Stimulated activated CD4-positive, alpha-beta T cell treated with anti-CD3 and anti-CD28 coated beads, TNF-alpha, amount 100 ng/mL, for 1 hour (primary cell): ENCODE measurements at places on chromosomes 7 and 10.

DNA sequence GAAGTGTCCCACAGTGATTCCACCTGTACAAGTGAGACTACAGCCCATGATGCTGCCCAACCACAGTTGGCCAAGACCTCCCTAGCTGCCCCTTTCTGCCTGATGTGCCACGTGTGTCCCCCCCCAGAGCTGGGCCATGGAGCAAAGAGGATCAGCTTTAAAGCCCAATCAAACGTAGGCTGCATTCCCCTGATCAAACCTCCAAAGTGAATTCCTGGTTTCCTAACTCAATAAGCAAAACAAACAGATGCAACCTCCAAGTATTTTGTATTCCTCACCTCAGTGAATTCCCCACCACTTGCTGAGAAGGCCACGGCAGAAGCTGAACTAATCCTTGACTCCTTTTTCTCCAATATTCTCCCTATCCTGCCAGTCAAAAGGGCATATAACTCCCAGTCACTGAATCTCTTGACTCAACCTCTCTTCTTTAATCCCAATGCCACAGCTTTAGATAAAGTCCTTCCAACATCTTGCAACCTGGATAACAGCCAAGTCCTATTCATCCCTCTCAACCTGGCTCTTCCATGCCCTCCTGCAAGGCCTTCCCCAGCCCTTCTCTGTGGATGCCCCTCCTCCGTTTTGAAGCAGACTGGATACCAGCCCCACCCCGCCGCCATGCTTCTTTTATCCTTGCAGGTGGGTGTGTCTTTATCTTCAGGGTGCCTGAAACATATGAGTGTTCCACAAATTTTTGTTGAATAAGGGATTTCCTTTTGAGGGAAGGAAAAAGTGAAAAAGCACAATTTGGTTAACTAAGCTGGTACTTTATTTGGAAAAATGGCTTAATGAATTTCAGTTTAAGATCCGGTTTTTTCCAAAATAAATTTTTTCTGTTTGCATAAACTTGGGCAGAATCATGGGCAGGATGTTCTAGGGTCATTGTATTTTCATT, 285.2 kb upstream of the MKLN1 start:
- no peak for DNase-seq

DNA sequence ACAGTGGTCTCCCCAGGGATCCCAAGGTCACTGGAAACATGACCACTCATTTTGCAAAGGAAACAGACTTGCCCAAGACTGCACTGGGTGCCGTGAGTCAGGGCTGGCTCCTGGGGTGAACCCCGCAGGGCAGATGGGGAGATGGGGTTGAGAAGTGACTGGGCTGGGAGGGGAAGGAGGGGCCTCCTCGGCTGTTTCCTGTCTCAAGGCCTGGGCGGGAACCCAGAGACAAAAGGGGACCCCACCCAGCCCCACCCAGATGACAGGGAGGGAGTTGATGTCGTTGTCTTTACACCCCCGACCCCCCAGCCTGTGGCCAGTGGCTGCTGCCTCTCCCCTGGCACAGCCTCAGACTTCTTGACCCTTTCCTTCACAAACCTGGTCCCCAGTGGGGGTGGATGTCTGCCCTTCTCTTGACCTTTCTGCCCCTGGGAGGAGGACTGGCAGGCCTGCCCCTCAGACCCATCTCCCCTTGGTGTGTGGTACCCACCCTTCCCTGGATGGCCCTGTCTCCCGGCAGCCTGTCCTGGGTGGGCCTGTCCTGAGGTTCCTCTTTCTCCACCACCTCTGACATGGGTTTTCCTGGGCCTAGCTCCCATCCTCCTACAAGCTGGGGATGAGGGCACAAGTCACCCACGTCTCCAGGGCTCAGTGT, 1.4 kb downstream of the MYO1G start:
- DNase-seq = peak; percentile 51

- DNase-seq = no peak
Measured at GRCh38 chr10:99695761-99696160, 36.2 kb downstream of the COX15 start.

- no peak for DNase-seq
Measured at GRCh38 chr7:7304705-7305450, 122.5 kb downstream of the C1GALT1 start.

- no peak for DNase-seq
Measured at GRCh38 chr10:72171175-72171630, 44.6 kb upstream of the ANAPC16 start.

- DNase-seq = no peak
Measured at GRCh38 chr7:20509892-20510572, 105.4 kb upstream of the ABCB5 start.

DNA sequence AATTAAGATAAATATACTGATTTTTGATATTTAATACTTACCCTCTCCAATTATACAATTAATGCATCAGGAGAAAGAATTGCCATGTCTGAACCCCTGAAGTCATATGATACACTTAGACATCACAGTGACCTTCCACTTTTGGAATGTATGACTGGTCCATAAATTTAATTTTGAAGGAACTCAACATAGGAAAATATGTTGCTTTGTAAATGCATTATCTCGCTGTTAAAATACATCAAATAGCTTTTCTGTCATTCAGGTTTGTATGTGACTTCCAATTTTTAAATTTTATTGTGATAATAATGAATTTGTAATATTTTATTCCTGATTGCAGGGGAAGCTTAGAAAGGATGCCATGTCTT, 631.9 kb upstream of the ANKRD30A start:
- DNase-seq = no peak

DNA sequence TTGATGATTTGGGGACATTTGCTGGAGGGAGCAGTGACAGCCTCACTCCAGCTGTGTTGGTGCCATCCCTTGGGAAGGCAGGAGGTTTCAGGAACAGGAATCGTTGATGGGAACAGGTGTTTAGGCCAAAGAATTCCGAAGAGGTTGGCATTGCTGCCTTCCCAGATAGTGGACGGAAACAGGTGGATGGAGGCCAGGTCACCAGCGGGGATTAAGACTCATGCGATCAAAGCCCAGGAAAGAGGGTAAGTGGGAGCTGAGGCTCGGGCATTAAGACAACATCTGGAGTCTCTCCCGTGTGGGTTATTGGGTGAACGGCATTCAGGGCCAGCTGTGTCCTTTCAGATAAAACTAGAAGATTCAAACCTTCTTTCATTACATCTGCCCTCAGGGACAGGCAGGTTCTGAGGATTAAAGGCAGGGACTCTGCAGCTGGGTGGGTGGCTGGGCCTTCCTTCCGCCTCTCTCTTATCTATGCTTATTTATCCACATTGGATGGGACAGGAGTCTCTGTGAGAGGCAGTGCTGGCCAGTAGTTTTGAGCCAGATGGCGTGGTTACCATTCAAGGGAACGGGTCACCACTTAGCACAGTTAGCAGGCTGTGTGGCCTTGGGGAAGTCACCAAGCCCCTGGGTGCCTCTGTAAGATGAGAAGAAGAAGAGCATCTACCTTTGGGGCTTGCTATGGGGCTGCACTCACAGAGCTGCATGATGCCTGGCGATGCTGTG, 67.6 kb downstream of the INSIG1 start:
- DNase-seq = no peak

DNA sequence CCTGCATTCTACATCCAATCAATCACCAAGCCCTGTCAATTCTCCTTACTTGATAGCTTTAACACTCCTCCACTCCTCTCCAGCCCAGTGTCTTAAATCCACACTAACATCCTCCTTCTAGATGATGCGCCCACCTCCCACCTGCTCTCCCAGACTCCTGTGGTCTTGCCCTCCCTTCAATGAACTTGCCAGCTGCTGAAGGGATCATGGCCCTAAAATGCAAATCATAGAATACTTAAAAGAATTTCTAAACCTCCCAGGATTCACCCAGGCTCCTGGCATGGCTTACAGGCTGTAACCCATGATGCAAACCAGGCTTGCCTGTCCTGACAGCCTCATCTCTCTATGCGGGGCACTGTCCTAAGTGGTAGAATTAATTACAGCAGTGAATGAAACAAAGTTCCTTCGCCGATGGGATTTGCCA, 43.6 kb downstream of the SYPL1 start:
- DNase-seq = no peak

- DNase-seq = no peak
Measured at GRCh38 chr7:133196856-133197612, 55.8 kb upstream of the EXOC4 start.

DNA sequence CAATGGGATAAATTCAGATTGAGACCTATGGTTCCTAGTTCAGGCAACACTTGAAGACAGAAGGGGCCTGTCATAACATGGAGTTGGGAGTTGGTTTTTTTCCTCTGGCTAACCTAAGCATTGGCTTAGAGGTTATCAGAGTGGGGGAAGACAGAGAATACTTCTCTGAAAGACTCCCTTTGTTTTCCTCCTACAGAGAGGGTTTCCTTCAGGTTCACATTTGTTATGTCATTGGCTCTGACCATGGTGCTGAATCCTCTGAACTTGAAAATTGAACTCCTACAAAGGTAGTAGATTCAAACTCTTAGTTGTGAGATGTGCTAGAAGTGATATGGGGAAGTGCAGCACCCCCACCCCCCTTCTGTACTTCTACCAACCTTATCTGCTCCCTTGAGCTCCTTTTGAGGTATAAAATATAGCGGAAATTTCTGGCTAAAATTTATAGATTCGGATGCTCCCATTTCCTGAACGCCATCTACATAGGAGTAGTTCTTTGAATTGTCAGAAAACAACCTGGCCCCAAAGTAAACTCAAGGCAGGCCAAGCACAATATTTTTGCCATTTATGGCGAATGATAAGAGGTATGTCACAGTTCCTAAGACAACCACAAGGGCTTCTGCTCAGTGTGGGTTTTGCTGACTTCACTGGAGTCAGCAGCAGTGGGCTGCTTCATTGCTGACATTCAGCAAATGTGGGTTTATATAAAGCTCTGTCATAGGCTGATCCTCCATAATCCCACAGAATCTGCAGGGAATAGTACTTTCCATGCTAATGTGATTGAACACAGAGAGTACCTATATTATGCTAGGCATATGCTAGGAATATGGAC, 131.6 kb upstream of the KLF14 start:
- DNase-seq = no peak
